Femur (tissue), 1 donor: ENCODE measurements at places on chromosomes 5 and 9.
A peak's percentile ranks its signal among the peaks of the same experiment; 100 is the strongest.

- no peak for DNase-seq
Measured at GRCh38 chr9:129624947-129625346, 1.0 kb upstream of the NTMT1 start.

DNA sequence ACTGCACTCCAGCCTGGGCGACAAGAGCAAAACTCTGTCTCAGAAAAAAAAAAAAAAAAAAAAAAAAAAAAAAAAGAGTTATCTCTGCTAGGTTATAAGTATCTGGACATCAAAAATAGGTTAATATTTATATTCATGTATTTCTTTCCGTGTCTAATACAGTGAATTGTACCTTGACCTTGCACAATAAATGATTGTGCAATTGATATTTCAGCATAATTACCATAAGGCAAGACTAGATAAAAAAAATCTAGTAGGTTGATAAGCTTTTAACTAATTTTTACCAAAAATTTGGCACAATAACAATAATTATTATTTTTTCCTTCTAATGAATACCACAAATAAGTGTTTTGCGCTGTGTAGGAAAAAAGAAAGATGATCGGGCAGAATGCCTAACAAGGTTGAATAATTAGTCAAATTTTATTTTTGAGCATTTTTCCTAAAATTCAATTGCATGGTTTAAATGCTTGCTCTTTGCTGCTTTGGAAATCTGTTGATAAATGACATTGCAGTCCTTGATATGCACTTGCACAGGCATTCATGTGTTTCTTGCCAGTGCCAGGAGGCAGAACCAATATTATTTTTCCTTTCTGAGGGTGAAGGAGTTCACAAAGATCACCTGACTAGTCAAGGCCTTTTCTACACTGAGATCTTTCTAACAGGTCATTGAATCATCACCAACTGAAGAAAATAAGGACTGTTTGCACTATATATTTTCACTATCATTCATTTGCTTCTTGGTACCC lies 127.5 kb downstream of the ARRDC3 start:
- DNase-seq: no peak

DNA sequence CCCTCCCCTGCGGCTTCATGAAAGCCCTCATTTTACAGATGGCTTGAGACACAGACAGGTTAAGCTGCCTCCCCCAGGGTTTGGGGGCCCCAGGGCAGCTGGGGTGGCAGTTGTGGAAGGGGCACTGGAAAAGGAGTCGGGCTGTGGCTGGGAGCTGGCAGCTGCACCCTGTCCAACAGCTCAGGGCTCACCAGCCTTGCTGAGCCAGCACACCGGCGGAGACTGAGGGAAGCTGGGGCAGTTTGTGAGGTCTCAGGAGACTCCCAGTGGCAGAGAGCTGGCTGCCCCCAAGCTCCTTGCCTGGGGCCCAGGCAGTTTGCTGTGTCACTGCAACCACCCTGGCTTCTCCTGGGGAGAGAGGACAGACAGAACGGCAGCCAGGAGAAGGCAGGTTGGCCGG lies 34.8 kb upstream of the RAPGEF1 start:
- no peak for DNase-seq

DNA sequence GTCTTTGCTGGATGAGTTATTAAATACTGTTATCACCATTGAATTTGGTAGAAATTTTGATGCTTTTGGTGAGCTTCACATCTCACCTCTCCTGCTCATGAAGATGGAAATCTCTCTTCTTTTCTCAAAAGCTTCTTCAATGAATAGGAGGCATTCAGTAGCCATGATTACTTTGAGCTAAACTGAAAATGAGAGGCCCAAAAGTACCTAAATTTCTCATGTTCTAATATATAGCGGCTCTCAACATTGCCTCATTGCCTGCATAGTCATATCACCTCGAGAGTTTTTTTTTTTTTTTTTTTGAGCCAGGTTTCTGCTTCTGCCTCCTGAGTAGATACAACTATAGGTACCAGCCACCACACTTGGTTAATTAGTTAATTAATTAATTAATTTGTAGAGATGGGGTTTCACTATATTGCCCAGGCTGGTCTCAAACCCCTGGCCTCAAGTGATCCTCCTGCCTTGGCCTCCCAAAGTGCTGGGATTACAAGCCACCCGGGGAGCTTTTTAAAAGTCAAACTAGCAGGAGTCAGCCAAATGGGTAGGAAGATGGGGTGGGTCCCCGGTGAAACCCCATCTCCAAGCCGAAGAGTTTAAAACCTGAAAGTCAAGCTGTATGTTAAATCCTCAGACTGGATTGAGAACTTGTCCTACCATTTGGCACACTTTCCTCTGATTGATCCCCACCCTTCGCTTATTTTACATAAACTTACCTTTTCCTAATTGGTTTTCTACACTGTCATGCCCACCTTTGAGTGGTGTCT lies 169.0 kb downstream of the DOCK2 start:
- no peak for DNase-seq

- DNase-seq: no peak
Measured at GRCh38 chr5:53035868-53036381, 46.8 kb downstream of the ITGA2 start.

GRCh38 chr9:124290743-124291554 lies 33.2 kb downstream of the NEK6 start:
- no peak for DNase-seq

DNA sequence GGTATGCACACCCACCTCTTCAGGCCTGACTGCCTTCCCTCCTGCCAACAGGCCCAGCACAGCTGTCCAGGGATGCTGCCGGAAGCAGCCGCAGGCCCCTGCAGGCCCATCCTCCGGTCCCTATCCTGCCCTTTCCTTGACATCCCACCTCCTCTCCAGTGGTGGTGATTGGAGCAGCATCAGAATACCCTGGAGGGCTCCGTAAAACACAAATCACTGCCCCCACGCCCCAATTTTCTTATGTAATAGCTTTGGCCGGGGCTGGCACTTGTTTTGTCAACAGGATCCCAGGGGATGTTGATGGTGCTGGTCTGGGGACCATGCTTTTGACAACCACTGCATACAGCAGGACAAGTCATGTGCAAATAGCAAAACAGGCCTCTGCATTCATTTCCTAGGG lies 274.5 kb downstream of the GADD45G start:
- no peak for DNase-seq

DNA sequence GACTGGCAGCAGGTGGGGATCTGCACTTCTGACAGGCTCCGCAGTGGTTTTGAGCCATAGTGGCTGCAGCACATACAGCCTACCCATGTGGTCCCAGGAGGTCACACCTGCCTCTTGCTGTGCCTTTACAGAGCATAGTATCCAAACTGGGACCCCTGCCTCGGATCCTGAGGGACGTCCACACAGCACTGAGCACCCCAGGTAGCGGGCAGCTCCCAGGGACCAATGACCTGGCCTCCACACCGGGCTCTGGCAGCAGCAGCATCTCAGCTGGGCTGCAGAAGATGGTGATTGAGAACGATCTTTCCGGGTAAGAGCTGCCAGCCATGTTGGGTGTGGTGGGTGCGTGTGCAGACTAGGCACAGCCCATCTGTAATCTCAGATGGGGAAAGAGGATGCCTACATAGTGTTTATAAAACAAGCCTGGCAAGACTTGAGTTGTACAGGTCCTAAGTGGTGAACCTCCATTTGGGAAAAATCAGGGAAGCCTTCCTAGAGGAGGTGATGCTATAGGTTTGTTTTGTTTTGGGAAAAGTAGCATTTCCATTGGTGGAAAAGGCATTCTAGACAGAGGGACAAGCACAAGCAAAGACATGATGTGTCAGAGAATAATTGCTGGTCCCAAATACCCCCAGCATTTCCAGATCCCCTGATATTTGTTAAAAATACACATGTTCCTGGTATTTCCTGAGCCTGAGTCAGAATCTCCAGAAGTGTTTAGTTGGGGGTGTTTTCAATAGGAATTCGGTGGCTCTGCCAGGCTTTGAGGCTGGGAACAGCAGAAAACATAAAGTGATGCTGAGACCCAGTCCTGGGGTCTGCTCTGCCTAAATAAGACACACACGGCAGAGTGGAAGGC lies 119.2 kb downstream of the DAB2IP start:
- DNase-seq: no peak

- DNase-seq: no peak
Measured at GRCh38 chr5:126469536-126470316, 46.5 kb downstream of the GRAMD2B start.

- no peak for DNase-seq
Measured at GRCh38 chr9:93476924-93477323, 23.5 kb upstream of the FAM120AOS start.

GRCh38 chr9:4116071-4116581 lies 183.7 kb downstream of the GLIS3 start:
- DNase-seq: no peak

DNA sequence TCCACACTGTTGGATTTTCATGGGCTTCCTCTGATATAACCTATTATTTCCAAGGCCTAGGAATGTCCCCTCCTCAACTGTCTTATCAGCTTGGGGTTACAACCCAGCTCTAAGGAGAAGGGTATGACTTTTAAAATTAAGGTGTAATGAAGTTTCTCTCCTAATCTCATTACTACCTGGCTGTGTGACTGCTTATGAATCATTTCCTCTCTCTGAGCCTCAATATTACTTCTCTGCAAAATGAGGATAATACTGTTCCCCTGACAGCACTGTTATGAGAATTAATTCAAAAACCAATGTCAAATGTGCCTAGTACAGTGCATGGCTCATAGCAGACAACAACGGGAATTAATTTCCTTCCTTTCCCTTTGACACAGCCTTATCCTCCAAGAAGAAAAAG lies 118.9 kb downstream of the NR6A1 start:
- DNase-seq: no peak

- DNase-seq: no peak
Measured at GRCh38 chr9:110334183-110334582, 3.5 kb downstream of the TXNDC8 start.

- DNase-seq: peak; percentile 65
Measured at GRCh38 chr5:55226027-55226933, 835 bp downstream of the MCIDAS start.

DNA sequence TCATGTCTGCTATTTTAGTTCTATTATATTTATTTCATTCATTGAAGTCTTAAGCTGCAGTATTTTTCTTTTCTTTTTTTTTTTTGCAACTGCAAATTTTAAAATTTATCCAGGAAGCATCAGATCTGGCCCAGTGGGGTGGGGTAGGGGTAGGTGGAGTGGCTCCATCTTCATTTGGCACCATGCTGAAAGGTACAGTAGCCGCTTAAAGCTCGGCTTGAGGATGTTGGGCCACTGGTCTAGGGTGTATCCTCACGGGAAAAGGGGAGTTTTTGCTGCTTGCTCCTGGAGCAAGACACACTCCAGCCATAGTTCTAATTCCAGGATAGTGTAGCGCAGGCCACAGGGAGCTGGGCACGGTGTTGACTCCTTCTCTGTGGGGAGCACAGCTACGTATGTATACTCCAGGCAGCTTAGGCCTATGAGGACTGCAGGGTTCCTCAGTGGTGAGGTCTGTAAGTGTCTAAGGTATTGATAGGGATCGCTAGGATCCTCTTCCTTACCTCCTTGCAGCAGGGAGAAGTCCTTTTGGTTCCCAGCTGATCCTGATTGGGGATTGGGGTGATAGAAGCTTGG lies 22.7 kb downstream of the RCL1 start:
- no peak for DNase-seq

- no peak for DNase-seq
Measured at GRCh38 chr5:11104651-11105112, 343.6 kb upstream of the DAP start.

DNA sequence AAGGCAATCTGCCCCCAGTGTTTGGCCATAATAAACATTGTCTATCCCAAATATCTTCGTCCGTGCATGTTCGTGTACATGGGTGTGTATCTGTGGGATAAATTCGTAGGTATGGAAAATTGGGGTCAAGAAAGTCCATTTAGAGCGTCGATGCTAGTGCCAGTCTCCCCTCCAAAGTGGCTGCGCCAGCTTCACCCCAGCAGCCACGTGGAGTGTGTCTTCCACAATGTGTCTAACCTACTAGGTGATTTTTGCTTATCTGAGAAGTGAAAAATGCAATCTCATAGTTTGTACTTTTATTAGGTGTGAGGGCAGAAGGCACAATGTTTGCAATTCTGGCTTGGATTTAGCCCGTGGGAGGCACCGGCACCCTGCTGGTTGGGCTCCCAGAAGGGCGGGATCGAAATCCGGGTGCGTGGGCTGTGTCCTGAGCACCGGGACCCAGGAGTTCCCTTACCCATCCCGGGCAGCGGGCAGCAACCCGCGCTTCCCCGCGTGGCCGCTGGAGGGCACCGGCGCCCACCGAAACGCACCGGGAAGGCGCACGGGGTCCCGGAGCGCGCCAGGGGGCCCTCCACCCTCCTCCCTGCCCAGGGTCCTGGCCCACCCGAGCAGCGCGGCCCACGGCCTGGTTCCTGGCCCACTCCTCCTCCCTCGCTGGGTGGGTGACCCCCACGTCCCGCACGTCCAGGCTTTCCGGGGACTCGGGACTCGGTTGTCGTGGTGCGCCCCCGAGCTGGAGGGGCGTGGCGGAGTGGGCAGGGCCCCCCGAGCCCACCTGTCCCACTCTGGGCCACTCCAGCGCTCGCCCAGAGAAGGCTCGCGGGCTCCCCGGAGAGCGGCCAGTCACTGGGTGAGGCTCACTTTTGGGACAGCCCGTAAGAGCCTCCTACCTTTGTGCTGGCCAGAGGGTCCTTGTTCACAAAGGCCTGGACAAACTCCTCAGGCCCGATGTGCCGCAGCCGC lies 55.4 kb upstream of the RNF130 start:
- DNase-seq: peak; percentile 37

DNA sequence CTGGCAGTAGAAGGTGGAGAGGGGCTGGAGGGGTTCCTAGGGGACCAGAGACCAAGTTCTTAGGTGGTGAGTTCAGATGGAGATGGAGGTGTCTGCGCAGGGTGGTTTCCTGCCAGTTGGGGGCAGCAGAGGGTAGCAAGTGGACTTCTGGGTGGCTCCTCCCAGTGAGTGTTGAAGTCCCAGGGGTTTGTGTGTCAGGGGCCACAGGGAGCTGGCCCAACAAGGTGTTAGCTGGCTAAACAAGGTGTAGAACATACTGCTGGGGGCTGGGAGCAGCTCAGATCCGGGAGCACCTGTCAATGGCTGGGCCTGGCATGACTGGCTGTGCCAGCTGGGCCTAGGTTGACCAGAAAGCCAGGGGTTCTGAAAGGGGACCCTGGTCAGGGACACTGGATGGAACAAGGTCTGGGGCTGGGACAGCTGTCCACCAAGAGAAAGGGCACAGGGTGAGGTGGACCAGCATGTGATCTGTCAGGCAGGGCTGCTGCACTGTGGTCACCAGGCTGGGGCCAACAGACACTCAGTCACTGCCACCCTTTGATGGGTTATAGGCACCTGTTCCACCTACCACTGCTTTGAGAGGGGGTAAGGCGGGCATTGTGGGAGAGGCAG lies 35.6 kb downstream of the DAB2IP start:
- peak; percentile 81 for DNase-seq
